Non-pigmented ciliary epithelial cell (primary cell): ENCODE measurements at places on chromosomes 12 and 14.
A peak's percentile ranks its signal among the peaks of the same experiment; 100 is the strongest.

- no peak for DNase-seq
These were observed 902 bp downstream of the EML5 start for GRCh38 chr14:88791629-88792472.

GRCh38 chr14:27672047-27672446 is 1074.2 kb upstream of the NOVA1 start:
- DNase-seq = no peak

- no peak for DNase-seq
These were observed 128.9 kb downstream of the BCL11B start for GRCh38 chr14:99143126-99143525.

DNA sequence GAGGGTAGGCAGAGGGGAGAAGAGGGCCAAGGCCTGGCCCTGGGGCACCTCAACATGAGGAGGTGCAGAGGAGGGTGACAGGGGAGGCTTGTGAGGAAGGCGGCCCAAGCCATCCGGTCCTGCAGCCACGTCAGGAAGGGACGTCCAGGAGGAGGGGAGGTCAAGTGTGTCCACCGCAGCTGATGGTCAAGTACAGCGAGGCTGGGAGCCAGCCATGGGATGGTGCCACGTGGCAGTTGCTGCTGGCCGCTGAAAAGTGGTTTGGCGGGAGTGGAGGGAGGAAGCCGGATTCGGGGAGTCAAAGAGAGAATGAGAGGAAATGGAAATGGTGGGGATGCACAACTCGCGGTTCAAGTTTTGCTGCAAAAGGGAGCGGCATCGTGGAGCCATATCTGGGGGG is 41.2 kb downstream of the PRIMA1 start:
- no peak for DNase-seq

GRCh38 chr12:129145381-129145780 is 292.1 kb downstream of the GLT1D1 start:
- no peak for DNase-seq

GRCh38 chr12:54033106-54033979 is 493 bp downstream of the HOXC5 start:
- no peak for DNase-seq

GRCh38 chr12:104599272-104600035 is 142.7 kb downstream of the CHST11 start:
- no peak for DNase-seq

GRCh38 chr14:66440801-66441200 is 45.4 kb upstream of the CCDC196 start:
- no peak for DNase-seq

GRCh38 chr12:60169904-60170303 is 574.1 kb downstream of the SLC16A7 start:
- no peak for DNase-seq

GRCh38 chr14:102194856-102195255 is 55.2 kb downstream of the WDR20 start:
- no peak for DNase-seq

- no peak for DNase-seq
These were observed 338.7 kb downstream of the ACSS3 start for GRCh38 chr12:81416571-81416970.

DNA sequence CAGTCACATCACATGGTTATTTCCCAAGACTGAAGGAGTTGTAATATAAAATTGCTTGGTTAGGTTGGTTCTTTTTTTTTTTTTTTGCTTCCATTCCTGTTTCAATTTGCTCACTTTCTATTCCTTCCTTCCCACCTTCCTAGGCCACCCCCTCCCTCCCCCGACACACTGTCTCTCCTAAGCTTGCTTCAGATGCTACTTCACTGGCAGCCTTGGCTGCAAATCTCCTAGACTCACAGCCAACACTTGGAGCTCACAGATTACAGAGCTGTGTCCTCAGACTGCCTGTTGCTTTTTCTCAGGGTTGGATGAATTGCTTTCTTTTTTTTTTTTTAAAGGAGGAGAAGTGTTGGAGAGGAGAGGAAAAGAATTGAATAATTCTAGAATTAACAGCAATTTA is 77.3 kb upstream of the GRIN2B start:
- DNase-seq = no peak

DNA sequence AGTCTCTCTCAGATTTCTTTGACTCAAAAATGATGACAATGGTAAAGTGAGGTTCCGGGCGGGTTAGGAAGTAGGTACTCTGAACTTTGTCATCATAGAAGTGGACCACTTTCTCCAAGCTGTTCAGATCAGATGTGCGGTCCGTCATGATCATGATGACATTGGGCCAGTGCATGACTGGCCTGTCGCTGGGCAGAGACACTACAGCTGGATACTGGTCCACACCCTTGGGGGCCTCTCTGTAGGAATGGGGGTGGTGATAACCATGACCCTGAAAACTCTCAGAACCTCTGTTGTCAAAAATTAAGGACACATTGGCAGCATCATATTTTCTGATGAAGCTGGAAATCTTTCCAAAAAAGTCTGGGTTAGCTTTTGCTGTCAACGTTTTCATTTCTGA is 28.2 kb downstream of the KICS2 start:
- no peak for DNase-seq

GRCh38 chr12:13606290-13606689 is 375.1 kb downstream of the GRIN2B start:
- DNase-seq = no peak

- no peak for DNase-seq
These were observed 40.3 kb downstream of the ADGRD1 start for GRCh38 chr12:130993759-130994670.

DNA sequence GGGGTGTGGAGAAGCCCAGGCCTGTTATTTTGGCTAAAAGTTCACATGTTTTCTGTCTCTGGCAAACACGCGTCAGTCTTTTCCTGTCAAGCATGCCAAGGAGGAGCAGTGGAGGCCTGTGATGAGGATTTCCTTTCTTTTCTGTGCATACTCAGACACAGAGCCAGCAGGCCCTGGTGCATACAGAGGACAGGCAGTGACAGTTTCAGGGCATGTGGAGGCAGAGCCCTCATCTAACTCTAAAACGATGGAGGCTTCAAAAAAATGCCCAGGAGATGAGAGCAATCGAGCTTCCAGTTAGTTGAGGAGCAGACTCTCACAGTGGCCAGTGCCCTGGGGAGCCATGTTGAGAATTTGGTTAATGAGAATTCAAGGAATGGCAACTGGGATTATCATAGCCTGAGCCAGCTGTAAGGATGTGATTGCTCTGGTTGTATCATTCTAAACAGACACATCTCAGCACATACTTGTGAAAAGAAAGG is 66.5 kb downstream of the TRAFD1 start:
- no peak for DNase-seq

GRCh38 chr12:103677905-103678304 is 90.8 kb downstream of the STAB2 start:
- no peak for DNase-seq

GRCh38 chr14:74661726-74662450 is 49.9 kb upstream of the LTBP2 start:
- DNase-seq = no peak

DNA sequence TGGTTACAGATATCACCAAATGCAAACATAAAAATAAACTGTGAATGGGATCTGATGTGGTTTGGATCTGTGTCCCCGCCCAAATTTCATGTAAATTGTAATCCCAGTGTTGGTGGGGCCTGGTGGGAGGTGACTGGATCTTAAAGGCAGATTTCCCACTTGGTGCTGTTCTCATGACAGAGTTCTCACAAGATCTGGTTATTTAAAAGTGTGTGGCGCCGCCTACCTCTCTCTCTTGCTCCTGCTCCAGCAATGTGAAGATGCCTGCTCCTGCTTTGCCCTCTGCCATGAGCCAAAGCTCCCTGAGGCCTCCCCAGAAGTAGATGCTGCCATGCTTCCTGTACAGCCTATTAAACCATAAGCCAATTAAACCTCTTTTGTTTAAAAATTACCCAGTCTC is 47.8 kb downstream of the SLC25A21 start:
- no peak for DNase-seq

DNA sequence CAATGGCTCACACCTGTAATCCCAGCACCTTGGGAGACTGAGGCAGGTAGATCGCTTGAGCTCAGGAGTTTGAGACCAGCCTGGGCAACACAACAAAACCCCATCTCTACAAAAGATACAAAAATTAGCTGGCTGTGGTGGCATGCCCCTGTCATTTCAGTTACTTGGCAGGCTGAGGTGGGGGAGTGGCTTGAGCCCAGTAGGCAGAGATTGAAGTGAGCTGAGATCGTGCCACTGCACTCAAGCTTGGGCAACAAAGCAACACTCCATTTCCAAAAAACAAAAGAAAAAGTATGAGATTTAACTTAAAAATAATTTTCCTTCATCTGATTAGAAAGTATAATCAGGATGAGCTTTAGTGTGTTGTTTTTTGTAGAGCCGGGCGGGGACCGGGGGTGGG is 47.9 kb upstream of the BCAT1 start:
- no peak for DNase-seq

- no peak for DNase-seq
These were observed 5.1 kb upstream of the PSMA3 start for GRCh38 chr14:58239244-58240195.

- DNase-seq = no peak
These were observed 2.1 kb downstream of the BICD1 start for GRCh38 chr12:32108787-32109186.

- DNase-seq = no peak
These were observed 32.0 kb downstream of the ANAPC7 start for GRCh38 chr12:110371408-110372055.

GRCh38 chr12:29945904-29946303 is 162.2 kb upstream of the TMTC1 start:
- no peak for DNase-seq

DNA sequence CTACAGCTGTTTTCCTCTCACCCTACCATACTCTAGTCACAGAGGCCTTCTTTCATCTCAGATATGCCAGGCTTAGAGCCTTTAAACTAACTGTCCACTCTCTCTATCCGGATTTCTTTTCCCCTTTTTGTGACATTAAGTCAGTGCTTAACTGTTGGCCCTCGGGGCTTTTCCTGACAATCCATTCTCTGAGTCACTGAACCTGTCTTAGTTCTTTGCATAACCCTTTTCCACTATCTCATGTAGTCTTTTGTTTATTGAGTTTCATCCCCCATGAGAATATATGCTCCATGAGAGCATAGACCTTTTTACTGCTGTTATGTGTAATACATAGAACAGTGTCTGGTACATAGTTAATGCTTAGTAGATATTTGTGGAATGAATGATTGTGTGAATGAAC is 68.7 kb downstream of the PLEKHA5 start:
- DNase-seq = no peak

DNA sequence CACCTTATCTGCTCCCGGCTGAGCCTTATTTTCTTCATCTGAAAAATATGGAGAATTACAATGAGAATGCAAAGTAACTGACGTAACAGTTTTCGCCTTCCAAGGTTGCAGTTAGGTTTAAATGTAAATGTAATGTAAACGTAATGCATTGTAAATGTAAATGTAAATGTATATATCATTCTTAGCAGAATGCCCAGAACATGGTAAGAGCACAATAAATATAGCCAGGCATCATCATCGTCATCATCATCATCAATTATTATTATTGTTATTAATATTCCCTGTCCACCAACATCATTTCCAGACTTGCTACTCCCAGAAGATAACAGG is 770.0 kb downstream of the MED13L start:
- DNase-seq = no peak

GRCh38 chr14:101062065-101062450 is 158.5 kb upstream of the RTL1 start:
- DNase-seq = no peak

DNA sequence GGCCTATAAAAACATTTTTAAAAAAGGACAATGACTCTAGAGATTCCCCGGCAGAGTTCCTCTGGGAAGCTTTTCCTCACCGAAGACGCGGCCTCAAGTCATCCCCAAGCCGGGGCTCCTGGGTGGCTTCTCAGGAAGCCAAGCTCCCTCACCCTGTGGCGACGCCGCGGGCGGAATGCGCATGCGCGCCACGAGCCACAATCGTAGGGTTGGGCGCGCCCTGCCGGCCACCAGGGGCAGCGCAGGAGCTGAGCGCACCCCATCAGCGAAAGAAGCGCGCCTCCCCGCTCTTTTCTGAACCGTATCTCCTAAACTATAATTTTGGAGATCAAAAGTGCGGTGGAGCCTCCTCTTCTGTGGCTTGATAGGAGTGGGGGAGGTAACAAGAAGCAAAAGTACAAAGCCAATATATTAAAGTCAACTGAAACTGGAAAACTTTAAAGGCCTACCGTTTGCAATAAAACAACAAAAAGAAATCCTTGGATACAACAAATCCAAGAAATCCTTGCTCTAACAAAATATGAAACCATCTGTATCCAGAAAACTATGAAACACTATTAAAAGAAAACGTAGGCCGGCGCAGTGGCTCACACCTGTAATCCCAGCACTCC is 17.4 kb upstream of the CHFR start:
- no peak for DNase-seq

DNA sequence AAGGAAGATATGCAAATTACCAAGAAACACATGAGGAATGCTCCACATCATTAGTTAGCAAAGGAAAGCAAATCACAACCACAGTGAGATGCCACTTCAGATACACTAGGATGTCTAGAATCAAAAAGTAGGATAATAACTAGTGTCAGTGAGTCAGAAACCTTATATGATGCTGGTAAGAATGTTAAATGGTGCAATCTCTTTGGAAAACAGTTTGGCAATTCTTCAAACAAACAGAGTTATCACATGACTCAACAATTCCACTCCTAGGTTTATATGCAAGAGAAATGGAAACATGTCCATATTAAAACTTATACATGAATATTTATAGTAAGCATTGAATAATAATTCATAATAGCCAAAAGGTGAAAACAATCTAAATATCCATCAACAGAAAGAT is 220.9 kb downstream of the FOXG1 start:
- peak; percentile 18 for DNase-seq

DNA sequence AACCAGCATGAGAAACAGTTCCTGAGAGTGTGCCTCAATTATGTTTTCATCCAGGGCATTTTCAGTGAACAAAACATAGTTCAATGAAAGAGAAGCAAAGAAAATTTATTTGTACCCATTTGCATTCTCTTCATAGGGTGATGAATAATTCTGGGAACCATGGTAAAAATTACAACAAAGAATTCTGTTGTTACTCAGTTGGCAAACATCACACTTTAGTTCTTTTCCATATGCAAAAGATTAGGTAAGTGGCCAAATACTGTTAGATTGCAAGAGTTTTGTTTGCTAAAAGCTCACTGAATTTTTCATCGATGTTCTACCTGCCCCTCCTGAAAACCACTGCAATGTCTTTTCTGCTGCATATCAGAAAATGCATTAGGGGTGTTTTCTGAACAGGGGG is 132.4 kb upstream of the RGS6 start:
- DNase-seq = no peak

DNA sequence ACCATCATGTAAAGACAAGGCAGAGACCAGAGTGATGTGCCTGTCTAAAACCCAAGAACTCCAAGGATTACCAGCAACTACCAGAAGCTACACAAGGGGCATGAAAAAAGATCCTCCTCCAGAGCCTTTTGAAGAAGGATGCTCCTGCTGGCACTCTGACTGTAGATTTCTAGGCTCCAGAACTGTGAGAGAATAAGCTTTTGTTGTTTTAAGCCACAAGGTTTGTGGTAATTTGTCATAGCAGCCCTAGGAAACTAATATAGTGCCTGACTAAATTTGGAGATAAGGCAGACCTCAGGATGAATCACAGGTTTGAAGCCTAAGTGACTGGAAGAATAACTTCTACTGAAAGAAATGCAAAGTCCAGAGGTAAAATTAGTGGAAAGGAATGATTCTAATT is 132.9 kb downstream of the CEP83 start:
- DNase-seq = peak; percentile 65
